ENCODE measurements at places on chromosomes 2 and 18.

GRCh38 chr2:126890551-126891450 lies 7.9 kb upstream of the TEX51 start:
- no peak for DNase-seq

- DNase-seq, result peak; percentile 59
These were observed 164.8 kb downstream of the METTL4 start for GRCh38 chr18:2406544-2406943.

DNA sequence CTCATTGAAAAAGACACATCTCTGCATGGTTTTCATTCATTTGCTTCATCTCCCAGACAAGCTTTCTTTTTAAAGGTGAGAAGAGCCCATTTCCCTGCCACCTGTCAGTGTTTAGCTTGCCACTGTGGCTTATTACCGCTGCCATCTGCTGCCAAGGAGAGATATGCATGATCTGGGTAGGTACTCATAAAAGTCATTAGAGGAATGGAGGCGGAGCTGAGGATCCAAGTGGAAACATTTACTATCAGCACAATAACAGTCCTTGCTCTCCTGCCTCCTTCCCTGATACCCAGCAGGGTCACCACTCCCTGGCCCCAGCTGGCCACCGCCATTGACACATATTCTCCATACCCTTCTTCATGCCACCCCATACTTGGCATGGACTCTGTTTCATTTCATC lies 390.4 kb downstream of the TSN start:
- no peak for DNase-seq

DNA sequence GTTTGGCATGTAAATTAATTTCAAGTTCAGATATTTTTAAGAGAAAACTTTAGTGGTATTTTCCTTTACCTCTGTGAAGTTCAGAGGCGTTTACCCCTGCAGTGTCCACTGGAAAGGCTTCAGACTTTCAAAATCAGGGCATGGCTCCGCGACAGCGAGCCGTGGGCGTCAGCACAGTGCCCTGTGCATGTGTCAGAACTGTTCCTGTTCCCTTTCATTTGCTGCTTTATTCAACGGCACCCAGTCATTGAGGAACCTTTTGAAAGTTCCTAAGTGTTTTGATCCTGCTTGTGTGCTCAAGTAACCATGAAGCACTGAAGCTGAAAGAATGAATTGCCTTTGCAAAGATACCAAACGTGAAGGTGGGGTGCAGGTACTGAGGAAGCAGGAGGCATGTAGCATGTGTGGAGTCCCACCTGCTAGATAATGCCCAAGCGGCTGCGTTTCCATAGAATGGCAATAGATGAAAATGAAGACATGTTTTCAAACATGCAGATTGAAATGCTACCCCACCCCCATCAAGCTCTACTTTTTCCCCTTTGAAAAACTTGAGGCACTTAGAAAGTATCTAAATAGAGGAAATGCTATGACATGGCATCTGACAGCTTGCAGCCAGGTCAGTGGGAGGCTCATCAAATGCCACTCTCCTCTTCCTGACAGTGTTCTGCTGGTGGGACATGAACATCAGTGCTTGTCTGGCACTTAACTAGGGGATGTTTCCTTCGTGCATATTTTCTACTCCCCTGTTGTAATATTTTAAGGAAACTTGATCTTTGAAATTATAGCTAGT lies 148.6 kb downstream of the ZNF236 start:
- DNase-seq, result no peak

GRCh38 chr2:237496428-237496827 lies 9.4 kb downstream of the MLPH start:
- DNase-seq, result no peak

DNA sequence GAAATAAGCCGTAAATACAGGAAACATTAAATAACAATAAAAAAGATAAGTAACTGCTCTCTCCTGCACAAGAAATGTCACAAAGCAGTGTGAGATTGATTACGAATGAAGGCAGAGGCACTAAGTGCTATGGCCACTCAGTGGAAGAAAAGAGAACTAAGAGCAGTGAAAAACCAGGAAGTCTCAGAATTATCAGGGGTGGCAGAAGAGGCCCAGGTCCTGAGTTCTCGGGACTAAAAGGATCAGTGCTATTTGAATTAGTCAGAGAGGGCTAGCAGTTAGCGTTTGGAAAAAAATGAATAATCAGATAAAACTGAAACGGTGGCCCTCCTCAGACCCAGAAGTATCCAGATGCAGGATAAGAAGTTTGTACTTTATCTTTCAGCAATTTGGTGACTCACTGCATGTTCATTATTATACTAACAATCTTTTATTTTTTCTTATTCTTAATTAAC lies 367.1 kb downstream of the ZEB2 start:
- DNase-seq, result peak; percentile 30

GRCh38 chr2:15614545-15615300 lies 23.1 kb downstream of the DDX1 start:
- DNase-seq, result no peak

GRCh38 chr18:35826477-35826876 lies 146.0 kb upstream of the RMP24 start:
- no peak for DNase-seq

GRCh38 chr2:7468955-7469354 lies 551.7 kb downstream of the RNF144A start:
- DNase-seq, result no peak

DNA sequence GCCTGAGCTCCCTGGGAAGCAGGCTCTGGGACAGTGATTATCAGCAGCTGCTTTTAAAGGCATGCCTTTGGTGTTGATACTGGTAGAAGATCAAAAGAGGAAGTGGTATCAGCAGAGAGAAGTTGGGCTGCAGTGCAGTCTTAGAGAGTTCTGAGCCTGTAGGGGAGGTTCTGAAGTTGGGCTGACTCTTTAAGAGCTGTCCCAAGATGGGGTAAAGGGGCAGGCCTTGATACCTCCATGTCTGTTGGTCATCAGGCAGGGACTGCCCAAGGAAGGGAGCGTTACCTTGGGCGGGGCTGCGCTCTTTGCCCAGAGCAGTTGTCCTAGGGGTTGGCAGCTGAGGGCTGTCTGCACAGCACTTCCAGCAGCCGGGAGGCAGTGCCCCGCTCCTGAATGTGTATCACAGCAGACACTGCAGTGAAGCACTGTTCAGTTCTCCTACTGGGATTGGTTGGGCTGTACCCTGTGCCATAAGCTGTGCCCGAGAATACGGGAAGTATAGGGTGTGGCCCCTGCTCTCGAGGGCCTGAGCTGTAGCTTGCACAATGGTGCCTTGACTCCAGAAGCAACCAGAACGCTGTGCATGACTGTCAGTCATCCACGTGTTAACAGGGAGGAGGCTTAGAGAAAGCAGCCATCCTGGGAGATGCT lies 177.0 kb downstream of the CTIF start:
- DNase-seq, result no peak

DNA sequence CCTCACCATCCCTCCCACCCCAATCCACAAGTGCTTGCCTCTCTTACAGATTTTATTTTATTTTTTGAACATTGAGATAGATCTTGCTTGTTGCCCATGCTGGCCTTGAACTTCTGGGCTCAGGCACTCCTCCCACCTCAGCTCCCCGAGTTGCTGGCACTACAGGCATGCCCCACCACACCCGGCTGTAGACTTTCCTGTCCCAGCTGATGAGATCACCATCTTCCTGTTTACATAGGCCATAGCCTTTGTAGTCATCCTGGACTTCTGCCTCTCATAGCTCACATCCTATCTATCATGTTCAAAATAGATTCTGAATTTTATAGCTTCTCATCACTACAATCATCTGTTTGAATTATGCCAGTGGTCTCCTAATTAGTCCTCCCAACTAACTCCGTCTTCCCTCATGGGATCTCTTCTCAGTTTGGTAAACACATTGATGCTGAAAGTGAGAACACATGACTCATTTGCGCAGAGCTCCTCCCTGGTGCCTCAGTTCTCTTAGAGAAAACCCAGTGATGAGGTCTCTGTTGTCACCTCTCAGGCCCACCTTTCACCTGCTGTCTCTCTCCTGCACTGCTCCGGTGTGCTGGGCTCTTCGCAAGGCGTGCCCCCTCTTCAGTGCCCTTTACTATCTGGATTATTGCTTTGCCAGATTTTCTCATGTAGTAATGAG lies 243.0 kb downstream of the ZNF407 start:
- DNase-seq, result peak; percentile 17

DNA sequence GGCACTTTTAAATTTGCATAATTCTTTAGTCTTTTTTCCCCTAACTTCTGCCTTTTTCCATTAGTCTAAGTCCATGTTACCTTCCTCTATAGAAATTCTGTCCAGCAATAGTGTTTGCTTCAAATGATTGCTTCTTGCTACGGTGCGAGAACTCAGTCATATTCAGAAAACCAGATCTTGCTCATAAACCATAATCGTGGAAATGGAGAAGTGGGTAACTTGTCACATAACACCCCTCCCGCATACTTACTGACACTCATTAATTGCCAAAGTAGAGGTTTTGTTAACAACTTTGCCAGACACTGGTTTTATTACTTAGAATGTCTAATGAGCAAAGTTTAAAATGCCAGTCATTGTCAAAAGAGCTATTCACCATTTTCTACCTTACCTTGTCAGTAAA lies 94.3 kb upstream of the TWSG1 start:
- DNase-seq, result no peak

GRCh38 chr2:45884126-45884525 lies 232.7 kb downstream of the PRKCE start:
- no peak for DNase-seq

DNA sequence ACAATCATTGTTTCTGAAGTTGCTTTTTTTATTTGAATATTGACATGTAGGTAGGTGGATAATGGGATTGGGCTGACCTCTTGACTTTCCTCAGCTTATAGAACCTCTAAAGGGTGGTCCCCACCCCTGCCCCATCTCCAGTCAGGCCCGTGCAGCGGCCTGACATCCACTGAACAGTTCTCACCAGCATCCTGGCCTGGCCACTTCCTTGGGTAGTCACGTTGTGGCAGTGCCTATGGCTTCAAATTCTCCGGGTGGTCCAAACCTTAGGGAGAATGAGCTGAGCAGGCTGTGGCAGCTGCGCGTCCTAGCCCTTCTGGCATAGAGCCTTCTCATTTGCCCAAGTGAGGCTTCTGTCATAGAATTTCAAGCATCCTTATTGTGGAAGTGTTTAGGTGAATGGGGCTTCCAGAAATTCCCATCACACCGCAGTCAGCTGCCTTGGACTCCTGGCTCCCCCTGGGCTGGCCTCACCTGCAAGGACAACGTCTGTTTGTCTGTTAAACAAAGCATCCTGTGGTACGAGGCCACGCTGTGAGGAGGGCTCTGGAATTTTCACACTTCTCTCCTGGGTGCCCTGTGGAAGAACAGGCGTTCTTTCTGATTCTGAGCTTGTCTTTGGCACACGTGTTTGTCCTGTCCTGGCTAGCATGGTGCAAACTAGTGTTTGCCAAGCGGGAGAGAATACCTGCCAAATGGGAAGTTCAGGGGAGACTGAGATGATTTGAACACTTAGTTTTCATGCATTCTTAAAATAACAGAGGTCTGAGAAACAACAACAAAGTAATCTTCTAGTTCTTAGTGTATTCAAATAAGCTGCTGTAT lies 31.8 kb upstream of the OTOS start:
- no peak for DNase-seq

DNA sequence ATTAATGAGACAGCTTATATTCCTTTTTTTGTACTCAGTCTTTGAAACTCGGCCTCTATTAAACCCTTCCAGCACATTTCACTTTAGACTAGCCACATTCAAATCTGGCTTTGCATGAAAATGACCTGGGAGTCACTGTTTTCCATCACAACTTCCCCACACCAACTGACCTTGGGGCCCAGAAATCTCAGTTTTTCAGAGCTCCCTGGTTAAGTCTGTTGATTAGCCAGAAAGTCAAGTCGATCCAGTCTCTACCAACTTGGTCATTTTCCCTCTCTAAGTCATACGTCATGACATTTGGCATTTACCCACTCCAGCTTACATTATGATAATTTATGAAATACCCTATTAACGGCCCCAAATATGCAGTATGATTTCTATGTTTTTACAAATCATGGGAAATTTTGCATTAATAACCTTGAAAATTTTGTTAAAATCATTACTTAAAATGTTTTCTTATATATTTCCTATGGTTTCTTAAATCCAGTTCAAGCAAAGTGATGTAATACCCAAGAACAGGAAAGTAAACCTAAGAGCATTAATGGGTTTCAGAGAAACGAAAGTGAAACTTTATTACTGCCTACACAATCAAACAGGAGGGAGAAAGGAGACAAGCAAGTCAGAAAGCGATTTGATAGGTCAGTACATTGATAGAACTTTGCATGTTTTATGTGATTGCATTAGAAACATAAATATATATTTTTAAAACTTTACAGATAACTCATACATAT lies 77.1 kb downstream of the SPATS2L start:
- DNase-seq, result peak; percentile 58

- DNase-seq, result no peak
These were observed 702.2 kb upstream of the NRXN1 start for GRCh38 chr2:51734115-51734514.

GRCh38 chr2:108548208-108549003 lies 14.1 kb downstream of the LIMS1 start:
- DNase-seq, result peak; percentile 65

DNA sequence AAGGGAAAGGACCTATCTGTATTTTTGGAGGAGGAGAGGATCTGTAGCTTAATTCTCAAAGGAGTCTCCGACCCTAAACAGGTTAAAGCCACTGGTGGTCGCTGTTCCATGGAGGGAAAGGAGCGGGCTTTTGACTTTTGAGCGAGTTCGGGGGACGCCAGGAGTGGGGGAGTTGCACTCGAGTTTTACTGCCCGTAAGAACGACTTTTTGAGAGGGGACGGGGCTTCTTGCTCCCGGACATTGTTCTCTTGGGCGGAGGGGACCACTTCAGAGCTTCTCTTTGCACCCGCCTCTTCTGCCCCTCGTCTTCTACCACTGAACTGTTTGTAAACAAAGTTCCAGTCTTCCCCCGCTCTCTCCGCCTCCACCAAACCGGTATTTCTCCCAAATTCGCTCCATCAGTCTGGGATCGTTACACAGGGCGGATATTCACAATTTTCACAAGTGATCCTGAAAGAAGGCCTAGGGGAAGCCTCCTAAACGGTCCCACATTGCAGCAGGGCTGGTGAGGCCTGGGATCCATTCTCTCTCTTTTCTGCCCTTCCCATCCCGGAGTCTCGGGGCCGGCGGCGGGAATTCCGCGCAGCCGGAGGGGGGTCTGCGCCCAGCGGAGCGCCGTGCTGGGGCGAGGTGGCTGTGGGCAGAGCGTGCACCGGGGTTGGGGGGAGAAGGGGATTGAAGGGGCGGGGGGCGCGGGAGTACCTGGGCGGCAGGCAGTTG lies 6.6 kb downstream of the DLX2 start:
- DNase-seq, result peak; percentile 43

GRCh38 chr2:14524041-14524802 lies 108.3 kb upstream of the LRATD1 start:
- peak; percentile 65 for DNase-seq

GRCh38 chr2:38068234-38068633 lies 7.7 kb downstream of the CYP1B1 start:
- no peak for DNase-seq

DNA sequence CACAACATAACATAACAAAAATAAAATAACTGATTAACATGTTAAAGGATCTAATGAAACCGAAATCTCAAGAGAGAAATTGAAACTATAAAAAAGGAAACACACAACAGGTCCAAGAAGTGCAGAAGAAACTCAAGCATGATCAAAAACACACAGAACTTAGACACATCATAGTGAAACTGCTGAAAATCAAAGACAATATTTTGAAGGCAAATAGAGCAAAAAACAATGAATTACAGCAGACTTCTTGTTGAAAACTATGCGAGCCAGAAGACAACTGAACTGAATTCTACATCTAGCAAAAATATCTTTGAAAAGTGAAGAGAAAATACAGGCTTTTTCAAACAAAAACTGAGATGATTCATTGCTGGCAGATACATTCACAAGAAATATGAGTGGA lies 61.3 kb downstream of the UGP2 start:
- DNase-seq, result peak; percentile 19

Measured in astrocyte of the hippocampus (primary cell).